Osteoblast (primary cell): ENCODE measurements at places on chromosomes 13 and 19. TPM values are rescaled to one million over a fixed set of nuclear protein-coding genes. Genes with fewer than 3 reads are reported as not detected.

DNA sequence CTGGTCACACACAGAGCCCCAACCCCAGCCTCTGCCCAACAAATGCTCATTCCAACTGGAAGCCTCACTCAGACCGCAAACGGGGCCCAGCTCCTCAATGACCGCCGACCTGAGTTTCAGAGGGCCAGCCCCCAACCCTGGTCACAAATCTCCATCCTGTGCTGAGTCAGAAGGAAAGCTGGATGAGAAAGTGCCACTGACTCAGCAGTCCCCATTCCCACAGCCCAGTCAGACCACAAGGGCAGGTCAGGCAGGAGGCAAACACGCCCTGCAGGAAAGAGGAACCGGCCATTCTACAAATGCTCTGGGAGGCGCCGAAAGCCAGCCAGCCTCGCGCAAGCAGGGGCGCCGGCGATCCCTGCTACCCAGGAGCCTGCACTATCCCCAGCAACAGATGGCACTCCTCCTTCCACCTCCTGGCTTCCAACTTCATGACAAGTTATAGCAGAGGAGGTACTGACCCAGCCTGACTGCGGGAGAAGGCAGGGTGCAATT is 14.1 kb upstream of the PRKD2 start:
- peaks cover 67% of the 10 kb centered on the region for H3K36me3 ChIP-seq
- peaks cover 32% of the 10 kb centered on the region for H3K4me1 ChIP-seq
- peak overlapping the region; percentile 9 for H3K4me3 ChIP-seq
- peak overlapping the region; percentile 91 for H3K27ac ChIP-seq
- no peaks in the 10 kb centered on the region for H3K27me3 ChIP-seq

DNA sequence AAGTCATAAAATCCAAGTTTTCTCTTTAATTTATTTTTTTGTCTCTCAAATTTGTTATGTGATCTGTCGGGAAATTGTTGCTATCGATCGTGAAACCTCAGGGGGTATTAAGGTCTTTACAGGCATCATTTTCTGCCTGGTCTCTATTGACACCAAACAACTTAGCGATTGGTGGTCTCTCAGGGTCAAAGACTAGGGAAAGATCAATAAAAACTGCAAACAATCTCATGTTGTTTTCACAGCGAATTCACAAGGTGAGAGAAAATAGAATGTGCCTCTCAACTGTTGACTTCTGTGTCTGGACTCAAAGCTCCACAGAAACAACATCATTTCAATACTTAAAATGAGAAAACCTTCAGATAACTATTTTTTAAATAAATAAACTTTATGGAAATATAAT is 645.4 kb upstream of the MIR17HG start:
- H3K27me3 ChIP-seq, result no peaks in the 10 kb centered on the region
- DNase-seq, result no peak
- no peaks in the 10 kb centered on the region for H3K36me3 ChIP-seq
- no peaks in the 10 kb centered on the region for H3K4me1 ChIP-seq
- H3K4me3 ChIP-seq, result no peak overlapping the region

DNA sequence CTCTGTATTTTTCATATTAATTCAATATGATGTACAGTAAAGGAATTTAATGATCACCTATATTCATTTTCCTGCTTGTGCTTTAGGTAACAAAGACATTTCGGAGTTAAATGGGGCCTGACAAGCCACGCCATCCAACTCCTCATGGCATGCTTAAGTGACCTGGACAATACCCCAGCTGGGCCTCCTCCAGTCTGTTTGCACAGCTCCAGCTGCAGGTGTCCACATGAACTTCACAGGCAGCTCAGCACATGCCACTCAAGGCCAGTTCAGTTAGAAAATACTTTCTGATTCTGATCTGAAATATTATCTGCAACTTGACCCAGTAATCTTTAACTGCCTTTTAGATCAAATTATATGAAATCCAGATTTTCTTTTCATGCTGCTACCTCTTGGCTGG is 89.6 kb upstream of the SLC15A1 start:
- no peaks in the 10 kb centered on the region for H3K36me3 ChIP-seq
- H3K4me1 ChIP-seq, result peaks cover 23% of the 10 kb centered on the region
- H3K27me3 ChIP-seq, result no peaks in the 10 kb centered on the region

The CRB3 gene
- not detected in 2 replicates for total RNA-seq

GRCh38 chr19:4613254-4613751 is 26.0 kb upstream of the TNFAIP8L1 start:
- peaks cover 23% of the 10 kb centered on the region for H3K27me3 ChIP-seq
- H3K4me1 ChIP-seq, result no peaks in the 10 kb centered on the region
- H3K36me3 ChIP-seq, result no peaks in the 10 kb centered on the region
- no peak overlapping the region for H3K27ac ChIP-seq
